Cardiac muscle cell (in vitro differentiated cells and primary cell): ENCODE measurements at places on chromosomes 5 and 9. TPM values are rescaled to one million over a fixed set of nuclear protein-coding genes. Genes with fewer than 3 reads are reported as not detected.
A peak's percentile ranks its signal among the peaks of the same experiment; 100 is the strongest.

DAB2IP gene
- 105 TPM in 2 replicates for total RNA-seq

LEAP2 gene
- 1.2 and 3.1 TPM in 2 replicates for total RNA-seq

TAF11L8 gene
- not detected in 2 replicates for total RNA-seq

PRDM9 gene
- not detected in 2 replicates for total RNA-seq

DNA sequence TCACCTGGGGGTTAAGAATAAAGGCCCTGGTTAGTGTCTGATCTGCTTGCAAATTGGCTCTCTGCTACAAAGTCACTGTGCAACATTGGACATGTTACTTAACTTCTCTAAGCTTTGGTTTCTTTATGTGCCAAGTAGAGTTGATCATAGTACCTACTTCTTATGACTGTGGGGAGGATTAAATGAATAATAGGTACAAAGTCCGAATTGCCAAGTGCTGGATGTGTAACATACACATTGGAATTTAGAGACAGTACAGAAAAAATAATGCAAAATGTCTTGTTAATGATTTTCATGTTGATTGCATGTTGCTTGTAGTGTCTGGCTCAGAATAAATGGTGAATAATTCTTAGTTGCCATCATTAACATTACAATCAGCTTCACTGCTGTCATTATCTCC is 2.2 kb downstream of the DOCK8 start:
- H3K27me3 ChIP-seq = peaks cover 61% of the 10 kb centered on the region
- H3K4me1 ChIP-seq = no peaks in the 10 kb centered on the region

- no peak overlapping the region for H3K27ac ChIP-seq
- DNase-seq = no peak
Observed at GRCh38 chr9:12956805-12957204, 182.0 kb downstream of the LURAP1L start.

- no peak overlapping the region for H3K27ac ChIP-seq
- H3K27me3 ChIP-seq = peaks cover 94% of the 10 kb centered on the region
- no peak for DNase-seq
- peak overlapping the region; percentile 35 for H3K4me3 ChIP-seq
Observed at GRCh38 chr5:73419117-73419464, 29.5 kb downstream of the FOXD1 start.

DNA sequence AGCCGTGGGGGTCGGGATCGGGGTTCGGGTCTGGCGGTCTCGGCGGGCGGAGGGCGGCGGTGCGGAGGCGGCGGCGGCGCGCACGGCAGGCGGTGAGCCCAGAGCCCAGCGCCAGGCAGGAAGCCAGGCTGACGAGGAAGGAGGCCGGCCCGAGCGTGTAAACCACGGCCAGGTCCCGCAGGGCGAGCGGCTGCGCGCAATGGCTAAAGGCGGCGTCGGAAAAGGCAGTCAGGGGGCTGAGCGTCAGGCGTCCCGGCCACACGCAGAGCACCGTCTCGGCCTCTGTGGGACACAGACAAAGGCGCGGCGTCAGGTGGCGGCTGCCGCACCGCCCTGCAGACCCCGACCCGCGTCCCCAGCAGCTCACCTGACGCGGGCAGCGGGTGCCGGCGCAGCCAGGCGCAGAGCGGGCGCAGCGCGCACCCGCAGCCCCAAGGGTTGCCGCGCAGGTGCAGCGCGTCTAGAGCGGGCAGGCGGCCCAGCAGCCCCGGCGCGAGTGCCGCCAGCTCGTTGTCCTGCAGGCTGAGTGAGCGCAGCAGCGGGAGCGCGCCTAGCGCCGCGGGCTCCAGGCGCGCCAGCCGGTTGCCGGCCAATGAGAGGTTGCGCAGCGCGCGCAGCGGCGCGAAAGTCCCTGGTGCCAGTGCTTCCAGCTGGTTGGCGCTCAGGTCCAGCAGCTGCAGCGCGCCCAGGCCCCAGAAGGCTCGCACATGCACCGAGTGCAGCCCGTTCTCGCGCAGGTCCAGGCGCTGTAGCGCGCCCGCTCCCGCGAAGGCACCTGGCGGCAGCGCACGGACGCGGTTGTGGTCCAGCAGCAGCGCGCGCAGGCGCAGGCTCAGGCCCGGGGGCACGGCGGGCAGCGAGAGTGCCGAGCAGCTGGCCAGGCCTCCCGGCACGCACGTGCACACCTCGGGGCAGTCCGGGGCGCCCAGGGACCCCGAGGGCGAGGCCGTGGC is 671 bp downstream of the LRRC26 start:
- H3K4me1 ChIP-seq = peaks cover 3% of the 10 kb centered on the region
- DNase-seq = peak; percentile 63
- no peaks in the 10 kb centered on the region for H3K36me3 ChIP-seq
- H3K4me3 ChIP-seq = peak overlapping the region; percentile 28
- H3K27me3 ChIP-seq = peaks cover 100% of the 10 kb centered on the region
- H3K27ac ChIP-seq = no peak overlapping the region

DNA sequence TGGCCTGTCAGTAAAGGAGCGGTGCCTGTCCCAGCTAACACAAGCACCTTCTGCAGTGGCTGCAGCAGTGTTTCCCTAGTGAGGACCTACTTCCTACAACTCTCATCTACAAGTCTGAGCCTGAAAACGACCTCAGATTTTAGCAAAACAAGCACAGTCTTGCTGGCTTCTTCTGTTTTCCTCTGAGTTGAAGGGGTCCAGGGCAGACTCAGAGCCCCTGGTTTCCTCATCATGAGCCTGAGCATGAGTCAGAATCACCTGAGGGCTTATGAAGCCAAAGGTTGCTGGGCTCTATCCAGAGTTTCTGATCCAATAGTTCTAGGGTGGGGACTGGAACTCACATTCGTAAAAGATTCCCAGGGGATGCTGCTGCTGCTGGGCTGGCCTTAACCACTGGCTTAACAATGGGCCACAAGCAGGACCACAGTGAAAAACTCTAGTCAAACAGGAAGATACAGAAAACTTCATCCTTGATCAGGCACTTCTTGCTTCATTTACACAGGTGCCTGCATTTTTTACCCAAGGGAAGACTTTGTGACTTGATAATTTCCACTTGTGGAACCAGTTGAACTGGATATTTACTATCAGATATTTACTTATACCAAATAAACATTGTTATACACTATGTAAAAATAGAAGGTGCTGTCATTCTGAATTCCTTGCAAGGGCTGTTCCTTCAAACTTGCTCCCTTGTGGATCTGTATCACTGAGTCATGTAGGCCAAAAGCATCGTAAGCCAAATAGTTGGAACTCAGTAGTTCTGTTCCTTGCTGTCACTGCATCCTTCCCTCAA is 4.3 kb upstream of the ACER2 start:
- H3K27me3 ChIP-seq = no peaks in the 10 kb centered on the region
- no peak for DNase-seq
- no peaks in the 10 kb centered on the region for H3K4me1 ChIP-seq
- no peak overlapping the region for H3K4me3 ChIP-seq
- H3K36me3 ChIP-seq = no peaks in the 10 kb centered on the region

DNA sequence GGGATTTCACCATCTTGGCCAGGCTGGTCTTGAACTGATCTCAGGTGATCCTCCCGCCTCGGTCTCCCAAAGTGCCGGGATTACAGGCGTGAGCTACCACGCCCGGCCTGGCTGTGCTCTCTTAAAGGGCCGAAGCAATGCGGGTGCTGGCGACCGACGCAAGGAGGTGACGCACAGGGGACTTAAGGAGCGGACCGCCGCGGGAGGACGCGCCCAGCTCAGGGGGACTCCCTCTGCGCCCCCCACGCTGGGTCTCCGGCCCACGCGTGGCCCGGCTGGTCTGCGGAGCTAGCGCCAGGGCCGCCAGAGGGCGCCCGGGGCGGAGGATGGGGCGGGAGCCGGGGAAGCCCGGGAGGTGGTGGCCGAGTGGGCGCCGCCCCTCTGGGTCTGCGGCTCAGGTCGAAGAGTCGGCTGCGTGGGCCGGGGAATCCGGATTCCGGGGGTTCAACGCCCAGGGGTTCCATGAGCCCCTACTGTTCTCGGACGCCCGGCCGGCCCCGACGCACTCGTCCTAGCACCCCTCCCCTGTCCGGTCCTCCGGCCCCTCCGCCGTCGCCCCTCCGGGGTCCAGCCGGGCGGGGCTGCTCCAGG is 502 bp upstream of the CERCAM start:
- peak; percentile 75 for DNase-seq
- no peaks in the 10 kb centered on the region for H3K36me3 ChIP-seq
- no peak overlapping the region for H3K27ac ChIP-seq
- H3K4me1 ChIP-seq = peaks cover 8% of the 10 kb centered on the region
- peaks cover 7% of the 10 kb centered on the region for H3K27me3 ChIP-seq
- H3K4me3 ChIP-seq = peak overlapping the region; percentile 80

DNA sequence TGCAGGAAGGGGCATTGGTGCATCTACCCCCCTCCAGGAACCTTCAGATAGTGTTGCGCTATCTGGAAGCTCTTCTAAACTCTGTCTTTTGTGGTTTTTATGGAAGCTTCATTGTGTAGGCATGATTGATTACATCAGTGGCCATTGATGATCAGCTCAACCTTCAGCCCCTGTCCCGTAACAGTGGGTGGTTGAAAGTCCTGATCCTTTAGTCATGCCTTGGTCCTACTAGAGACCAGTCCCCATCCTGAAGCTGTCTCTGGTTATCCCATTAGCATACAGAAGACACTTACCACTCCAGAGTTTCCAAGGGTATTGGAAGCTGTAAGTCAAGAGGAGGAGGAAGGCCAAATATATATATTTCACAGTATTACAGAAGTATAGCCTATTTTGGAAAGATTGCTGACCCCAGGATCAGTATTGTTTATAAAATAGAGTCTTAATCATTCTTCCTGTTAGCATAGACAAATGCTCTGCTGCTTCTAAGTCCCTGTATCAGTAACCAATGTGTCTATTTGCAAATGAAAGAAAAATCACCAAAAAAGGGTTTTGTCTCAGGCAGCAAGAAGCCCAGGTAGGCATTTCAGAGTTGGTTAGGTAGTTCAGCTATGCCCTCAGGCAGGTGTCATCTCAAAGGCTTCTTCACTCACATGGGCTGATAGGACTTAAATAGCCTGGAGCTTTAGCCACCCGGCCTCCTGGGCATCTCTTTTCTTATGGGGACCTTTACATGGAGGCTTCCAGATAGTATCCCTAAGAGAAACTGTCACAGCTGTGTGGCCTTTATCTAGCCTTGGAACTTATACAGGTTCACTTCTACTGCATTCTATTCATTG is 41.6 kb downstream of the SPIN1 start:
- peaks cover 13% of the 10 kb centered on the region for H3K36me3 ChIP-seq
- no peaks in the 10 kb centered on the region for H3K27me3 ChIP-seq
- no peaks in the 10 kb centered on the region for H3K4me1 ChIP-seq

- DNase-seq = no peak
- no peak overlapping the region for H3K27ac ChIP-seq
- no peaks in the 10 kb centered on the region for H3K36me3 ChIP-seq
- no peaks in the 10 kb centered on the region for H3K27me3 ChIP-seq
- no peaks in the 10 kb centered on the region for H3K4me1 ChIP-seq
Observed at GRCh38 chr9:80867731-80868130, 821.6 kb downstream of the TLE1 start.
